Suprapubic skin (tissue), 4 donors: ENCODE measurements at places on chromosomes 3 and 15. TPM values are rescaled to one million over a fixed set of nuclear protein-coding genes. Genes with fewer than 3 reads are reported as not detected.

The CX3CR1 gene
- 0.97 TPM for total RNA-seq

The PLCH1 gene
- 0.68 TPM for total RNA-seq

The CAMP gene
- not detected for total RNA-seq

The DUOXA2 gene
- not detected for total RNA-seq

GRCh38 chr3:5616873-5617272, 429.4 kb downstream of the EDEM1 start:
- no peaks in the 10 kb centered on the region for H3K4me1 ChIP-seq
- no peak overlapping the region for H3K4me3 ChIP-seq
- no peak overlapping the region for H3K27ac ChIP-seq

DNA sequence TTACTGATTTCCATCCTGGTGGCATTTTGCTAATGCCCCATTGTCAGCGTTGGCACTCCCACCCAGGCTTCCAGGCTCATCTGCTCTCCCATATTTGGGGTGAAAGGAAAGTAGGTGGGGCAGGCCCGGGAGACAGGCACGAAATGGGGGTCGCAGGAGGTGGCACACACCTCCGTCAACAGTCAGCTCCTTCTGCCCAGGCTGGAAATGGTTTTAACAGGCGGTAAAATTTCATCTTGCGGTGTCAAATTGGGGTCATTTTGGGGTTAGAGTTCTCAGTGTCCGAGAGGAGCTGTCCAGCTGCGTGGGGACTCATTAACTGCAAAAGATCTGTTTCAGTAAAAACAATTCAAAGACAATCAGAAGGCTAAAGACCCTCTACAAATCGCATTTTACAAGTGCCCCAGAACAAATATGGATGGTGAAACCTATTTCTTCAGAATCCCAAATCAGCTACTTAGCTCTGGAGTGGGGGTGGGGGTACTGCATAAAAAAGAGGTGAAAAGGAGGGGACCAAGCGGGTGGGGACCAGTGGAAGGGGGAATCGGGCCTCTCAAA, 4.2 kb upstream of the MEIS2 start:
- H3K36me3 ChIP-seq: no peaks in the 10 kb centered on the region
- peaks cover 39% of the 10 kb centered on the region for H3K27me3 ChIP-seq
- no peak for DNase-seq
- H3K4me3 ChIP-seq: no peak overlapping the region
- no peak overlapping the region for H3K27ac ChIP-seq
- H3K4me1 ChIP-seq: peaks cover 29% of the 10 kb centered on the region

DNA sequence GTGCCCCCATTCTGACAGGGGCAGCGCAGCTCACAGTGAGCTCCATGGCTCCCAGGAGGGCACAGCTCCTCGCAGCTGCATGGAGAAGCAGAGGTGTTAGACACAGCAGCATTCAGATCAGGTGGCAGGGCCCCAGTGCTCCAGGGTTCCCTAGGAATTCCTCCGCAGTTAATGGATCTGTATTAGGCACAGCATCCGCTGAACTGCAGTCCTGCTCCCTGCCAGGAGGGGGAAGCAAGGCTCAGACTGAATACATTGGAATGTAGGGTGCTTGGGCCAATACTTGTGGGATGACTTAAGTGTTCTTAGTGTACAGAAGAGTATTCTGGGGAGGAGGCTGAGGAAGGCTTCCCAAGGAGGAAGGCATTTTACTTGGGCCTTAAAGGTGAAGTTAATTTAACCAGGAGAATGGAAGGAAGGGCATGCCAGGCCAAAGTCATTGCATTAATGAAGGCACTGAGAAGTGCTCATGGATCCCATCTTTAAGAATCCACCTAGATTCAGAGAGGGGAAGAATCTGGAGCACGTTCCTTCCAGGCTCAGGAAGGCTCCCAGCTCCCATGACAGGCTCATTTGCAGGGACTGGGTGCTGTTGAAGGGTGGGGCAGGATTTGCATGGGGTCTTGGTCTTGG, 111.6 kb downstream of the RAB11A start:
- no peak overlapping the region for H3K4me3 ChIP-seq
- H3K27me3 ChIP-seq: peaks cover 49% of the 10 kb centered on the region
- DNase-seq: no peak
- H3K36me3 ChIP-seq: no peaks in the 10 kb centered on the region
- no peak overlapping the region for H3K27ac ChIP-seq

- DNase-seq: no peak
- peaks cover 4% of the 10 kb centered on the region for H3K27me3 ChIP-seq
- H3K36me3 ChIP-seq: no peaks in the 10 kb centered on the region
- H3K27ac ChIP-seq: no peak overlapping the region
- H3K4me3 ChIP-seq: no peak overlapping the region
Measured at GRCh38 chr15:98549741-98550140, 98.6 kb upstream of the IGF1R start.

- H3K27me3 ChIP-seq: no peaks in the 10 kb centered on the region
- no peak for DNase-seq
- no peaks in the 10 kb centered on the region for H3K4me1 ChIP-seq
Measured at GRCh38 chr3:154510780-154511179, 80.8 kb upstream of the GPR149 start.

- no peak for DNase-seq
- H3K27ac ChIP-seq: no peak overlapping the region
- H3K4me3 ChIP-seq: no peak overlapping the region
- no peaks in the 10 kb centered on the region for H3K36me3 ChIP-seq
- H3K4me1 ChIP-seq: peaks cover 12% of the 10 kb centered on the region
Measured at GRCh38 chr3:188058569-188059184, 95.3 kb upstream of the LPP start.

DNA sequence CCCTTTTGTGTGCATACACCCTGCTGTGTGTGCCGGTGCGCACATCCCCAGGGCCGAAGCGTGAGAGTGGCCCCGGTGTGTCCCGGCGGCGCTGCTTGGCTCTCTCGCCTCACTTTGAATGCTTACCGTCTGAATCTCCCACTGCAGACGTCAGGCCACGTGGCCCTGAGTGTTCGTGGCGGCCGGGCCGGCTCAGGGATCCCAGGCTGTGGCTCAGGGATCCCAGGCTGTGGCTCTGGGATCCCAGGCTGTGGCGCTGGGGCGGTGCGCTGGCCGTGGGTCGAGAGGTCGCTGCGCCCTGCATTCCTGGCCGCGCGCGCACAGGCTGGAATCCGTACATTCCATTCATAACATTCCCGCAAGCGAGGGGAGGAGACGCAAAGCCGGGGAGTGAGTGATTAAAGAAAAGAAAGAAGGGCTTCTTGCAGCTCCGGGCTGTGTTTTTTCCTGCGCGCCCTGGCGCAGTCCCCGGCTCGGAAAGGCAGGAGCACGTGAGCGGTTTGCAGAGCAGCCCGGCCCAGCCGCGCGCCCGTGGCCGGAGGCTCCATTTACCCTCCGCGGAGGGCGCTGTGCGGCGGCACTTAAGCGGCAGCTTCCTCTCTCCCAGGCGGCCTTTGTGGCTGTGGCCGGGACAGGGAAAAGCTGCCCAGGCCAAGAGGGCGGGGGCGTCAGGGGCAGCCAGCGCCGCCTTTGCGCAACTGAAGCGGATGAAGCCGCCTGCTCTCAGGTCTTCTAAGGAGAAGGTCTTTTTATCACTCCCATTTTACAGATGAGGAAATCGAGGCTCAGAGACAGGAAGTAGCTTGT, 87.0 kb upstream of the ALDH1L1 start:
- peak overlapping the region; percentile 29 for H3K27ac ChIP-seq
- H3K4me3 ChIP-seq: peak overlapping the region; percentile 34
- H3K27me3 ChIP-seq: peaks cover 11% of the 10 kb centered on the region
- H3K4me1 ChIP-seq: peaks cover 30% of the 10 kb centered on the region
- DNase-seq: peak; percentile 76

DNA sequence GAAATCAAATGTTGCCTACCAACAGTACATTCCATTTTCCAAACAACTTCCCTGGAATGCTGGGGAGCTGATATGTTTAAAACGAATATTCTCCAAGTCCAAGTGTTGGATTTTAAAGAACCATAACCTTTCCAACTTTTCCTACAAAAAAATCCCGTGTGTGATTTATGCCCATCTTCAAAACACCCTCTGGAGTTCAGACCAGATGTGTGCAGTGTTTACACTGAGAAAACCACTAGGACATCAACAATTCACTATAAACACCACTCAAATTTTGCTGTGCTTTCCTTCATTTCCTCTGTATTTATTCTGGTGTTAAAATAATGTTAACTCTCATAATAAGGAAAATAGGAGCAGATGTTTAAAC, 2.4 kb downstream of the VGLL4 start:
- no peaks in the 10 kb centered on the region for H3K27me3 ChIP-seq
- H3K27ac ChIP-seq: peak overlapping the region; percentile 90
- H3K4me1 ChIP-seq: peaks cover 64% of the 10 kb centered on the region
- no peak for DNase-seq
- no peaks in the 10 kb centered on the region for H3K36me3 ChIP-seq
